ENCODE measurements at places on chromosomes 2 and 18.
A peak's percentile ranks its signal among the peaks of the same experiment; 100 is the strongest.

- no peak for DNase-seq
Observed at GRCh38 chr2:234898534-234899053, 53.2 kb upstream of the SH3BP4 start.

GRCh38 chr2:217629347-217629746 is 373.4 kb downstream of the TNS1 start:
- DNase-seq: no peak

DNA sequence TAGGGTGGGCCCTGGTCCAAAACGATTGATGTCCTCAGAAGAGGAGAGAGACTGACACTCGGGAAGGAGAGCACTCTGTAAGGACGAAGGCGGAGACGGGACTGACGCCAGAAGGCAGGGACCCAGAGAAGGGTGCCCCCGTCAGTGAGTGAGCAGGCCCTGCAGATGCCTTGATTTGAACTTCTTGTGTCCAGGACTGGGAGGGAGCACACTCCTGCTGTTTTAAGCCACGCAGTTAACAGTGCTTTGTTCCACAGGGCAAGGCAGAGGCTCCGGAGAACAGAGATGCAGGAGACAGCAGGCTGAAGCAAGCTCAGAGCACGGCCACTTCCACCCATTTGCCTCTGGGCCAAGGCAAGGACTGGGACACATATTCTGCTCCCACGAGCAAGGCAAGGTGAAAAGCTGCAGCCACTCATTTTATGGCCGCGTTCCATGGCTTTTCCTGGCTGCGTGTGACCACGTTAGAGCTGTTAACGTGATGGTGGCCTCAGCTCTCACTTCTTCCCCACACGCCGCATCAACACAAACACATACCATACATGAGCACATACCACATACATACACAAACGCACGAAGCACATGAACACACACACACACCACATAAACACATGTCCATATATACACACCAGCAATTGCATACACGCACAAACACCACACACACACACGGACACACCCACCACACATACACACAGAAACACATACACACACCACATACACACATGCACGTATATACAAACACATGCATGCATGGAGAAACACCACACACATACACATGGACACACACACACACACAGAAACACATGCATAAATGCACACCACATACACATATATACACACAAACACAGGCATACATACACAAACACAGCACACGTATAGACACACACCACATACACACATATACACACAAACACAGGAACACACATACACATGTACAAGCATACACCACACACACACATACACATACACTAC is 521.0 kb upstream of the MYT1L start:
- DNase-seq: no peak

DNA sequence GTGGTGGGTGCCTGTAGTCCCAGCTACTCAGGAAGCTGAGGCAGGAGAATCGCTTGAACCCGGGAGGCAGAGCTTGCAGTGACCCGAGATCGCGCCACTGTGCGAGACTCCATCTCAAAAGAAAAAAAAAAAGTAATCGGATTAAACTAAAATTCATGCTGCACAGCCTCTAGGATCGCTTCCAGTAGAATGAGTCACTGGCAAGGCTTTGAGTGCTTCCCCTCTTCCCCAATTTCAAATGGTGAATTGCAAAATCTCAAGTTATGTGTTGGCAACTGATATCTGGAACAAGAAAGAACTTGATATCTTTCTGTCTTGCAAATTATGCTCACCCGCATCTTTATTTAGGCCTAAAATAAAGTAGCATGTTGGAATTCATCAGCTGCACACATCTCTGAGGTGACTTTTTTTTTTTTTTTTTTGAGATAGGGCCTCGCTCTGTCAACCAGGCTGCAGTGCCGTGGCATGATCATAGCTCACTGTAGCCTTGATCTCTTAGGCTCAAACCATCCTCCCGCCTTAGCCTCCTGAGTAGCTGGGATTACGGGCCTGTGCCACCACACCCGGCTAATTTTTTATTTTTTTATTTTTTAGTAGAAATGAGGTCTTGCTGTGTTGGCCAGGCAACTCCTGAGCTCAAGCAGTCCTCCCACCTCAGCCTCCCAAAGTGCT is 12.7 kb downstream of the TTC39C start:
- DNase-seq: no peak

DNA sequence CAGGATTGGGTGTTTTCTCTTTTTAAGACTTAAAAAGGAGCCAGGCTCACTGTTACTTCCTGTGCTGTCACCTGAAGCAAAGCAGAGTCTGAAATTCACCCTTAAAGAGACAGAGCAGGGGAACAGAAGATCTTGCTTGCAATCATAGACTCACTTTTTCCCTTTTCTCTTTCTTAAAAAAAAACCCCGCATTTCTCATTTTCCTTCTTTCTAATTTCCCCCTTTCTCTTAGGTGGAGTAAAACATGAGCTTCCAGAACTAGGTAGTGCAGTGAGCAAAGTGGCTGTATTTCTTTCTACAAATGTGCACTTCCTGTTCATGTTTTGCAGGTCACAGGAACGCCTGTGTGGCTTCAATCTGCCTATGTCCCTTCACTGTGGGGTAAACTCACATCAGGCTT is 381.2 kb downstream of the LPIN1 start:
- DNase-seq: peak; percentile 29

DNA sequence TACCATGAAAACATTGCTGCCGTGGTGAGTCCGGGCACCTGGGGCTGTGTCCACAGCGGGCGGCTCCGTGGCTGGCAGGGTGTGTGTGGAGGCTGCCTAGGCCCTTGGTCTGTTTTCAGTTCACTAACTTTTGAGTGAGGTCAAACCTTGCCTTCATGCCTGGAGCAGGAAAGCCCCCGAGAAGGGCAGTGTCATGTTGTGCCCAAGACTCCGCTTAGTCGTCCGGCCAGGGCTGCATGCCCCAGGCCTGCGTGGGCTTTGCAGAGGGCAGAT is 24.1 kb downstream of the MAL start:
- DNase-seq: no peak

GRCh38 chr2:207236156-207236935 is 70.6 kb upstream of the KLF7 start:
- DNase-seq: no peak

GRCh38 chr2:55865096-55865835 is 58.3 kb downstream of the EFEMP1 start:
- DNase-seq: no peak
